ENCODE measurements at places on chromosomes 7 and 10. TPM values are rescaled to one million over a fixed set of nuclear protein-coding genes. Genes with fewer than 3 reads are reported as not detected.

DNA sequence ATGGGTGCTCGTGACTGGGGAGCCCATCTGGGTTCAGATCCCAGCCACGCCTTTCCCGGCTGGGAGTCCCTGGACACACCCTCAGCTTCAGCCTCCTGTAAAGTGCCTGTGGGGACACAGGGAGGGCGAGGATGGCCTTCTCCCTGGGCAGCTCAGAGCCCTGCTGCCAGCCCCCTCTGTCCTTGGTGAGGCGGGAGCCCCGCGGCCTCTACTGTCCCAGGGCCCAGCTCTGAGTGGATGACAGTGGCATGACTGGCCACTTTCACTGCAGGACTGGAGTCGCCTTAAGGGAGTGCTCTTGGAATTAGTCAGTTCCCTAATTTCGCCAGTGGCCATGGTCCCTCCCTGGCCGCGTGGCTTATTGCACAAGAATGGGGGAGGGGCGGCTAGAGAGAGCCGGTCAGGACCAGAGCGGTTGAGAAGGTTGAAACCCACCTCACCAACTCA lies 4.6 kb downstream of the BRI3 start:
- peak; percentile 83 for DNase-seq

GRCh38 chr10:92923416-92923815 lies 75.1 kb downstream of the EXOC6 start:
- no peak for DNase-seq

- DNase-seq, result no peak
These were observed 743.8 kb upstream of the LRRN3 start for GRCh38 chr7:110347081-110347480.

DNA sequence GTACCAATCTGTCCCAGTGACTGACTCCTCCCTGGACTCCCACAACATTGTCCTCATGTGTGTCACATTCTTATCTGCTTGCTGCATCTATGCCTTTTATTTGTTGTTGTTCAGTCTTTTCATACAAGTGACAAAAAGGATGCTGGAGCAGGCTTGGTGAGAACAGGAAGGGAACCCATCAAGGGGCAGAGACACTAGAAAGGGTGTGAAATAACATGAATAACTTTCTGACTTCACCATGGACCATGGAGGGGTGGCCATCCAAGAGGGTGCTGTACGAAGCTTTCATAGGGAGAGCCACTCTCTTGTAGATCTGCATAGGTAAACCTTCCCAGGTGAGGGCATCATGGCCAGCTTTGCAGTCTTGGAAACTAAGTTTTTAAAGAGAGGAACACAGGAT lies 14.5 kb downstream of the GIMAP8 start:
- DNase-seq, result no peak

- no peak for DNase-seq
These were observed 20.3 kb upstream of the KLF6 start for GRCh38 chr10:3805201-3805790.

DNA sequence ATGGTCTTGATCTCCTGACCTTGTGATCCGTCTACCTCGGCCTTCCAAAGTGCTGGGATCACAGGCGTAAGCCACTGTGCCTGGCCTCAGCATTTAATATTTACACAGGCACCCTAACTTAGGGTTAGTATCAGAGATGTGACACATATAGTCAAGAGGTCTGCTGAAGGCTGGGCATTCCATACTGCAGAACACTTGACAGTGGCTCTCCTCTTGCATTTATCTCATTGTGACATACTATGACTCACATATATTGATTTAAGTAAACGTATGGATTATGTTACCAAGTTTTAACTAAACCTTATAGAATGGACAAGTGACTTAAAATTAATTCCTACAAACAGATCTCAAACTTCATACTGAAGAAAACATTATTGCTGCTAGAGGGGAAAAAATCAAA lies 36.6 kb downstream of the BRAF start:
- no peak for DNase-seq

GRCh38 chr7:30526163-30526562 lies 21.5 kb upstream of the GGCT start:
- no peak for DNase-seq

DNA sequence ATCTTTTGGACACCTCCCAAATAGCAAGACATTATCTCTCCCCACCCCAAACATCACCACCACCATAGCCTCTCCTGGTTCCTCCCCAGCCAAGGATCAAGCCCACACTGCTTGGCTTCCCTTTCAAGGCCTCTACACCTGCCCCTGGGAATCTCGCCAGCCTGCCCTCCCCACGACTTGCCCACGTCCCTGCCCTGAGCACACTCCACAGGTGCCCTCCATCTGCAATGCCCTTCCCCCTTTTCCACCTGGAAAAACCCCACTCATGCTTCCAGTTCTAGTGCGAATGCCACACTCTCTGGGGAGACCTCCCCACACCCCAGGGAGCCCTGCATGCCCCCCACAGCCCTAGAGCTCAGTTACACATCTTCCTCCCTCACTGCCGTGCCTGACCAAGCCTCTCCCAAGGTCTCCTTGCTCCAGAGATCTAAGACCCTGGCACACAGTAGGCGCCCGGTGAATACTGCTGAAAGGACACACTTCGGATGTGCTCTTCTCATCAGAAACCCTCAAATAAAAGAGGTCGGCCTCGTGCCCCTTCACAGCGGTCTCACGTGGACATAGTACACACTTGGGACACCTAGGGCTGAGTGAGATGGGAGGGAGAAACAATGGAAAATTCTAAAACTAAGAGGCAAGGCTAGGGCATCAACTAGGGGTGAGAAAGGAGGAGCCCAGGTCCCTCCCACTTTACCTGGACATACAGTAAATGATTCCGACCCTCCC lies 91.4 kb downstream of the DLG5 start:
- DNase-seq, result peak; percentile 74

DNA sequence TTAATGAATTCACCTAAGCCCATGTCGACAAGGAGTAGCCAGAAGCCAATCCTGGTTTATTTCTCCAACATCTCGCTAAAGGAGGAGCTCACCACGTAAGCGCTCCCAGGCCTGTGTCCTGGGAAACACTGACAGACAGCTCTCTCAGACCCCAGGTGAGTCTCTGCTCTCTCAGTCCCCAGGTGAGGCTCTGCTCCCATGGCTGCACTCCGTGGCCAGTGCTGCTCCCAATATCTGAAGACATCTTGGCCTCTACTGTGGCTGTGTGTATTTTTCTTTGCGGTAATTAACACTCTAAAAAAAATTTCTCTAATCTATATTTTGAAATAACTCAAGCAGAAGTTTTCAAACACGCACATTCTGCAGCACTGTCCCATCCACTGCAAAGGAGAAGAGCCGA lies 564.5 kb downstream of the PTPRN2 start:
- peak; percentile 32 for DNase-seq

GRCh38 chr10:126417220-126417825 lies 29.0 kb upstream of the ADAM12 start:
- DNase-seq, result no peak

- no peak for DNase-seq
These were observed 54.9 kb upstream of the ABCB5 start for GRCh38 chr7:20560325-20561180.

GRCh38 chr10:126501828-126502227 lies 113.6 kb upstream of the ADAM12 start:
- no peak for DNase-seq

DNA sequence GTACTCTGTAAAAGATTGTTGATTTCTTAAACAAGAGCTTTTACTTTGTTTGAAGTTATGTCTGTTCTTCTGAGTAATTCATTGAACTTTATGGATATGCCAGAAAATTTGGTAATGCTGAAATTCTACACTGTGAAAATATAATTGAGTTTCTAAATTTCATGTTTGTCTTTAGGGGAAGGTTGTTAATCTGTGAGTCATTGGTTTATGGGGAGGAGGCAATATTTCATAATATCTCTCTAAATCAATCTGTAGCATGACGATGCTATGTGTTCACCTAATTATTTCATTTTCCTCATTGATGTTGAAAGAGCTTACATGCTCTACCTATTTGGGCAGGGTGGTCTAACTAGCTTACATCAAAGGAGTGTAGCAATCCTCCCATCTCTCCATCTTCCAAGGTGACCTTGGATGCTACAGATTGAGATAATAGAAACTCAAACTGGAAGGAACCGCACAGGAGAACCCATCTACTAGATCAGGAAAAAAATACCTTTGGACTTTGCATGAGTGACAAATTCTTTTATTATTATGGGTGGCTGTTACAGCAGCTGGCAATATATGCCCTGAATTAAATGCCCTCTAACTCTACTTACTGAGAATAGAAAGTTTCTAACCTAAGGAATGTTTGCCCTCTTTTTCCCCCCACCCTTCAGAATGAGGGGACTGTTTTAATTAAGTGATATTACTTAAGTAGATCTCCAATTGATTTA lies 8.4 kb upstream of the SNX13 start:
- DNase-seq, result no peak

DNA sequence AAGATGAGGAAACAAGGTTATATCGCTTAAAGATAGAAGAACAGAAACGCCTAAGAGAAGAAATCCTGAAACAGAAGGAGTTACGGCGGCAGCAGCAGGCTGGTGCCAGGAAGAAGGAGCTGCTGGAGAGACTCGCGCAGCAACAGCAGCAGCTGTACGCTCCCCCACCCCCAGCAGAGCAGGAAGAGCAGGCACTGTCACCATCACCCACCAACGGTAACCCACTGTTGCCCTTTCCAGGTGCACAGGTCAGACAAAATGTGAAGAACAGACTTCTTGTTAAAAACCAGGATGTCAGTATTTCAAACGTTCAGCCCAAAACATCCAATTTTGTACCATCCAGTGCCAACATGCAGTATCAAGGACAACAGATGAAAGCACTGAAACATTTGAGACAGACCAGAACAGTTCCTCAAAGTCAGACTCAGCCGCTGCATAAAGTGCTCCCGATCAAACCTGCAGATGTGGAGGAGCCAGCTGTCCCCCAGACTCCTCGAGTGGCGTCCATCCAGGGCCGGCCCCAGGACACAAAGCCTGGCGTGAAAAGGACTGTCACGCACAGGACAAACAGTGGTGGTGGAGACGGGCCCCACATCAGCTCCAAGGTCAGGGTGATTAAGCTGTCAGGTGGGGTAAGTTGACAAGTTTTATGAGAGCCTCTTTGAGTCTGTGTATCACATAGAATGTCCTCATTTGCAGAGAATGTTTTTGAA lies 67.1 kb downstream of the SHH start:
- no peak for DNase-seq

GRCh38 chr10:108779501-108779900 lies 1143.8 kb downstream of the XPNPEP1 start:
- no peak for DNase-seq

- DNase-seq, result no peak
These were observed 400.0 kb downstream of the PHF14 start for GRCh38 chr7:11373546-11374142.

Gene CUZD1
- 1.9 TPM for polyA plus RNA-seq

Gene RELN
- 0.07 TPM for polyA plus RNA-seq

Gene HMX3
- not detected for polyA plus RNA-seq

Gene PIK3CG
- 2.6 TPM for polyA plus RNA-seq

Gene PRPF18
- 10.6 TPM for polyA plus RNA-seq

Gene RAPGEF5
- 10.2 TPM for polyA plus RNA-seq

Gene PDK4
- 21.1 TPM for polyA plus RNA-seq

Gene TAS2R5
- polyA plus RNA-seq, result 1.0 TPM

Gene GRM8
- not detected for polyA plus RNA-seq

Gene PSD
- polyA plus RNA-seq, result 0.65 TPM

Measured in spleen (tissue), 13 donors.